ENCODE measurements at places on chromosomes 3 and 15. TPM values are rescaled to one million over a fixed set of nuclear protein-coding genes. Genes with fewer than 3 reads are reported as not detected.

The SCAMP5 gene
- 0.16 TPM for polyA plus RNA-seq

The CAMK2N2 gene
- not detected for polyA plus RNA-seq

The C3orf20 gene
- polyA plus RNA-seq, result not detected

The SLC51B gene
- polyA plus RNA-seq, result not detected

The GRK7 gene
- polyA plus RNA-seq, result not detected

- DNase-seq, result no peak
Observed at GRCh38 chr15:69628256-69629093, 175.9 kb downstream of the RPLP1 start.

The IL17RB gene
- 0.98 TPM for polyA plus RNA-seq

- peak; percentile 5 for DNase-seq
Observed at GRCh38 chr3:143956838-143957237, 14.8 kb upstream of the DIPK2A start.

- no peak for DNase-seq
Observed at GRCh38 chr3:7484636-7485035, 623.7 kb downstream of the GRM7 start.

GRCh38 chr3:9238721-9239295, 10.6 kb downstream of the SRGAP3 start:
- DNase-seq, result no peak

GRCh38 chr3:138114988-138115971, at the start of gene DZIP1L:
DZIP1L (minus strand) TSS chr3:138115608; CDS start chr3:138103971, 11,637 bp downstream.
- DNase-seq, result no peak

- no peak for DNase-seq
Observed at GRCh38 chr15:95684693-95685115, 645.8 kb upstream of the NR2F2 start.

DNA sequence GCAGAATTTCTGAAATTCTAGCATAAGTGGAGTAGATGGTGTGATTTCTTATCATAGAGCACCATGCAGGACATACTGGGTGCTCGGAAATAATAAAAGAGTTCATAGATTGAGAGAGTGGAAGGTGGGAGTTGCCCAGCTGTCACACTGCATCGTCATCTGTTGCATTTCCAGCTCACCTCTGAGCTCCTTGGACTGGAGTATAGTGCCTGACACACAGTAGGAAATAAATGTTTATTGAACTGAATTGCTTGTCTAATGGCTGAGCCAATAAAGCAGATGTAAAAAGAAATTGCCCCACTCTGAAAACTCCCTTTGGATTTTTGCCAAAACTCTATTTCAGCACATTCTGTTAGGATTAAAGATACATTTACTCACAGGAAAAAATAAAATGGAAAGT, 108.9 kb upstream of the UBE2E1 start:
- no peak for DNase-seq

The USP50 gene
- polyA plus RNA-seq, result not detected

- DNase-seq, result no peak
Observed at GRCh38 chr3:134485075-134485717, 589 bp downstream of the ANAPC13 start.

The GOLGA8S gene
- not detected for polyA plus RNA-seq

- no peak for DNase-seq
Observed at GRCh38 chr3:32500880-32501782, 1.5 kb downstream of the CMTM6 start.

The ATP2B2 gene
- polyA plus RNA-seq, result not detected

- no peak for DNase-seq
Observed at GRCh38 chr15:45855907-45856579, 221.2 kb downstream of the SQOR start.

GRCh38 chr3:184981071-184981470, 169.1 kb downstream of the VPS8 start:
- no peak for DNase-seq

- DNase-seq, result no peak
Observed at GRCh38 chr15:81163961-81164800, 30.1 kb downstream of the CFAP161 start.

The THBS1 gene
- 0.72 TPM for polyA plus RNA-seq

DNA sequence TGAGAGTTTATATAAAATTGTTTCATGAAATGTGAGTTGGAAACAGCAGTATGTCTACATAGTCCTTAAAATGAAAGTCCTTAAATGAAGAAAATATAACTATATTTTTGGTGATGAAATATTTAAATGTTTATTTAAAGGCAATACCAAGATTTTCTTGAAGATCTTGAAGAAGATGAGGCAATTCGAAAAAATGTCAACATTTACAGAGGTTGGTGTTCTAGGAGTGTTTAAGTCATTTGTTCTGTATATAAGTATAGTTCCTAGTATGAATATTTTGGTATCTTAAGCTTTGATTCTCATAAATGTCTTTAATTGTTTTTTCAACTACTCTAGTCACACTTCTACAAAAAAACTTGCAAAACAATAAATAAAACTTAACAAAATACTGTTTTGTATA, 29.0 kb downstream of the NMD3 start:
- no peak for DNase-seq

DNA sequence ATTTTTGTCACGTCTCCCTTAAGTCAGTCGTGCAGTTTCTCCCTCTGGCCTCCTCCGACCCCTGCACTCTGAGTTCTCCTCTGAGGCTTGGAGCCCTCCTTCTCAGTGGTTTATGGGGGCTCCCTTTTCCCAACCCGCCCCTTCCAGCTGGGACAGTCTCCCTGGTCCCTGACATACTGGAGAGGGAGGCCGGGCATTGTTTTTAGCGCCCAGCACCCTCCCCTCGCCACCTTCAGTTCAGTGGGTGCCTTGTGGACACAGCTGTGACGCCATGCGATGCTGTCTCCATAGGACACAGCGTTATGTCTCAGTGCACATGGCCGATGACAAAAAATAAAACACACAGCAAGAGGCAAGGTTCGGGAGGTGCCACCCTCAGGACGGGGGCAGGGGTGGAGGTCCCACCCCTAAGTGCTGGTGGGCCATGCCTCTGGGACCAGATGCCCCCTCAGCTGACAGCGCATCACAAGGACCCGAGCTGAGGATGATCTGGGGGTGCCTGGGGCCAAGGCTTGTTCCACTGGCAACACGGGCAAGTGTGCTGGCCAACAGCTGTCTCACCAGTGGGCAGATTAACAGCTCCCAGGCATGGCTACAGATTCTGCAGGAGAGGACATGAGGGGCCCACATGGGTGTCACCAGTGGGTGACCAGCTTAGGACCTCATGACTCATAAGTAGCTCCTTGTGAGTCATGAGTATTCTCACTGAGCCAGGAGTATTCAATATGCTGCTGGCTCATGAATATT, 81.6 kb downstream of the PLXNA1 start:
- DNase-seq, result no peak

GRCh38 chr3:17118771-17119170, 234.0 kb downstream of the PLCL2 start:
- no peak for DNase-seq

The C2CD4A gene
- polyA plus RNA-seq, result not detected

- no peak for DNase-seq
Observed at GRCh38 chr3:3074551-3075257, 35.5 kb downstream of the IL5RA start.

DNA sequence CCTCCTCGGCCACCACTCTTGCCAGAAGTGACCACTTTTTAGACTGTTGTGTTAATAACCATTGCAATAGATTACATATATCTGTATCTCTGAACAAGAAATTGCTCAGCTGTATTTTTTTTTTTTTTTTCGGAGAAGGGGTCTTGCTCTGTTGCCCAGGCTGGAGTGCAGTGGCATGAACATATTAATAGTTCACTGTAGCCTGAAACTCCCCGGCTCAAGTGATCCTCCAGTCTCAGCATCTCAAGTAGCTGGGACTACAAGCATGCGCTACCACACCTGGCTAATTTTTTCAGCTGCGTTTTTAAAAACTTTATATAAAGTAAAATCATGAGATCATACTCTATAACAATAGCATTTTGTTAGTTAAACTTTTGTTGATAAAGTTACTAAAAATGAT, 609.0 kb downstream of the ZNF385D start:
- no peak for DNase-seq

GRCh38 chr3:55490276-55490913, 3.3 kb upstream of the WNT5A start:
- DNase-seq, result no peak

DNA sequence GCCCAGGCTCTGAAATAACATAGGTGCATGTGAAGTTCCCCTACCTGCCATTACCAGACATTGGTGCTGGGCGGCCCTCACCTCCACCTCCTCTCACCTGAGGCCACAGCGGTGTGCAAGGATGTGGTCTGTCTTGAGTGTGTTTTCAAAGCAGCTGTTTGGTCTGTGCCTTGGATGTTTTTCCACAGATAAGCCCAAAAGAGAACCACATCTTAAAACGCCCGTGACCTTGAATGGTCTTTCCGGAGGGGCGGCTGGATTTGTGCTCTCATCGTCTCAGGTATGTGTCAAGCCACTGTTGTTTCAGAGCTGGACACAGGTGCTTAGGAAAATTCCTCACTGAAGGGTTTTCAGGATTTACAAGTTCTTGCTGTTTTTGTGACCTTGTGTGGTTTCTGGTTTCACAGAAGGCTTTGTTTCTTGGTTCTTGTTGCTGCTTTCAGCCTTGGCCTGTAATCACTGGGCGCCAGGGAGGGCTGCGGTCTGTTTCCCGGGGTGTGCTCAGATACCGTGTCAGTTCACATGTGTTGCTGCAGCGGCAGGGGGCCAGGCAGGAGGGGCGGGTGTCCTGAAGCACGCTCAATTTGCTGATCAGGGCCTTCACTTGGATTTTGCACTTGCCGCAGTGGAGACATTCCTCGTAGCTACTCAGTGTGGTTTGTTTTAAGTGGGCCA, 128.4 kb downstream of the IGF1R start:
- DNase-seq, result peak; percentile 17

- DNase-seq, result no peak
Observed at GRCh38 chr15:98751767-98752166, 103.4 kb downstream of the IGF1R start.

DNA sequence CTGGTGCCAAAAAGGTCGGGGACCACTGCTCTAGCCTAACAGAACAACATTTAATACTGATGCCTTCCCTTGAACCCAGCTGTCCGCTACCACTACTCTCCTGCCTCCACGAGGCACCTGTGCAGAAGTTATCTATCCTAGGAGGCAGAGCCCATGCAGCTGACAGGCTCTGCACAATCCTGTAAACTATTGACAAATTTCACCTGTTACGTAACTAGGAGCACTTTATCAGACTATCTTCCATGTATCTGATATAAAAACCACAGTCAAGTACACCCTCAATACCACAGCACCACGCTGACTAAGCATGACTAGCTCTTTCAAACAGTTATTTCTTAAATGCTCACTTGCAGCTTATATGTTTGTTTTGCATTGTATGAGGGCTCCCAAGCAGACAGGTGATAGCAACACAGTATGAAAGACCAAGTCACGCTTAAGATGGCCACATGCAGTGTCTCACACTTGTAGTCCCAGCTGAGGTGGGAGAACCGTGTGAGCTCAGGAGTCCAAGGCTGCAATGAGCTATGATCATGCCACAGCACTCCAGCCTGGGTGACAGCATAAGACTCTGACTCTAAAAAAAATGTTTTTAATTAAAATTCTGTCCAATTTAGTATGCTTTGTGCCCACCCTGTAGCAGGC, 4.5 kb upstream of the IL17RC start:
- no peak for DNase-seq

- peak; percentile 17 for DNase-seq
Observed at GRCh38 chr3:182794455-182795388, 1.4 kb downstream of the ATP11B start.

The TUSC7 gene
- not detected for polyA plus RNA-seq

The DUOXA2 gene
- not detected for polyA plus RNA-seq

DNA sequence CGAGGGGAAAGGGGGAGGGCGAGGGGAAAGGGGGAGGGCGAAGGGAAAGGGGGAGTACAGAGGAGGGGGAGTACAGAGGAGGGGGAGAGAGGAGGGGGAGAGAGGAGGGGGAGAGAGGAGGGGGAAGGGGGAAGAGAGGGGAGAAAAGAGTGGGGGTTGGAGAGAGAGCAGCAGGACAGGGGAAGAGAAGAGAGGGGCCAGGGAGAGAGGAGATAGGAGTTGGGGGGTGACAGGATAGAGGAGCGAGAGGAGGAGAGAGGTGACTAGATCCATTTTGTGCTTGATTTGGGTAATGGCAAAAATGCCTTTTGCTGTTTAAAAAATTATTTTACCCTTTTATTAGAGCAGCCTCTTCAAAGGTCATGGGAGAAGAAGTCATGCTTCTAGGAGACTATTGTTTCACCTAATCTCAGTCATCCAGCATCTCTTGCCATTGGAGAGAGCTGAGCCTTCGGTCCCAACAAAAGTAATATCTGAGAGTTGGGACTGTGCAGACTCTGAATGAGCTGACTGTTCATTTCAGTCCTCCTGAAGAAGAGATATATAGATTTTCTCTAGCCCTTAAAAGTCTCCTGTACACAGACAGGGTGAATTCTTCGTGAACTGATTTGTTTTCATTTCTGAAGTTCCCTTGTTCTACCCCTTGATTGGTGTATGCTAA, 15.1 kb upstream of the TOP2B start:
- DNase-seq, result no peak

DNA sequence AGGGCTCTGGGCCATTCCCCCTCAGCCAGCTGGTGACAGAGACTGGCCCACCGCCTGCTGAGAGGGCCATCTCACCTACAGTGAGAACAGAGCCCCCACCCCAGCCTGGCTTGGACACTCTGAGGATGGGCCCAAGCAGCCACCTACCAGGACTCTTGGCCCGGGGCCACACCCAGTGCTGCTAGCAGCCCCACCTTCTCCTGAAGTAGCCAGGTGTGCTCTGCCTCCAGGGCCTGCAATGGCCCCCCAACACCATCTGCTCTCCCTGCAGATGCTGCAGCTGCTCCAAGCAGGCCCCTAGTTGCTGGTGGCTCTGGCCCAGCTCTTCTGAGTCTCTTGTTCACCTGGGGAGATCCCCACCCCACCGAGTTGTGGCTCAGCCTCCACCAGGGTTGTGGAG, 6.8 kb upstream of the CLK3 start:
- DNase-seq, result no peak

DNA sequence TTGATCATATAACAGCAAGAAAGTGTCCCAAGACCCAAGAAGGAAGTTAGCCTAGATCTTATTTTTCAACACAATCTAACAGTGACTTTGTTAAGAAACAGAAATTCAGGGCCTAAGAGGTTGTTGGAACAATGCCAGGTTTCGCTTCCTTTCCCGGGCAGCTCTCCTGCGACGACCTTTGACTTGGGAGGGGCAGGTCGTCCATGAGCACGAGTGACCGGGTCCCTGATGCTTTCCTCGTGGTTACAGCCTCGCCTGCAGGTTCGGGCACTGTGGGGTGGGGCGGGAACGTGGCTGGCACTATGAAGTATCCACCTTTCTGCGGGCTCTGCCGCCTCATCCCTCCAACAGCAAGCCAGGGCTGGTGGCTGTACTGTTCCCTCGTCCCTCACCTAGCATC, 90.1 kb upstream of the RGMA start:
- DNase-seq, result no peak

The ABCC5 gene
- polyA plus RNA-seq, result 9.5 TPM

GRCh38 chr15:68536331-68537095, 42.3 kb upstream of the CORO2B start:
- no peak for DNase-seq

The FOXB1 gene
- 0.10 TPM for polyA plus RNA-seq

The PPP1R14D gene
- polyA plus RNA-seq, result not detected

Data from CD8-positive, alpha-beta memory T cell (primary cell).